Stimulated activated naive CD8-positive, alpha-beta T cell treated with anti-CD3 and anti-CD28 coated beads, Interleukin-15, amount 100 ng/mL, for 72 hours (primary cell): ENCODE measurements at places on chromosomes 3 and 15.

DNA sequence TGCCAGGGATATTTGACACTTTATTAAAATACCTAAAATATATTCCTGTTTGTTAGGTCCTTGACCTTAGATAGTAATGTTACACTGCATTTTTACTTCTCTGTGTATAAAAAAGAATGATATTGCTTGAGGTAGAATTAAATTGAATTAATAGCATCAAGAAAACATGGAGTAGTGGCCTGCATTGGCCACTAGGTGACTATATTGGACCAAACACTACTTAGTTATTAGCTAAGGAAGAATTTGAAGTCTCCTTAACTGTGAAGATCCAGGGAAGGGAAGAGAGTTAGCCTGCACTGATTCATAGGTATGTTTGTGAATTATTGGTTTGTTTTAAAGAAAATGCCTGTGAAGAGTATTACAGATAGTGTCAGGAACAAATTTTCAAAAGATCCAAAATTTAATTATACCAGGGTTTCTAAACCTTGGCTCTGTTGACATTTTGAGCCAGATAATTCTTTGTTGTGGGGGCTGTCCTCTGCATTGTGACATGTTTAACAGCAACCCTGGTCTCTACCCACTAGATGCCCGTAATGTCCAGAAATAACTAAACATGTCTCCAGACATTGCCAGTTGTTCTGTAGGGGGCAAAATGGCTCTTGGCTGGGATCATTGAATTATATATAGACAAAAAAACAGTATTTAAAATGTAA, 103.6 kb upstream of the THSD4 start:
- DNase-seq, result no peak

GRCh38 chr3:169354774-169355501, 308.6 kb downstream of the MECOM start:
- DNase-seq, result no peak

- no peak for DNase-seq
These were observed 45.6 kb downstream of the SST start for GRCh38 chr3:187624588-187624987.

DNA sequence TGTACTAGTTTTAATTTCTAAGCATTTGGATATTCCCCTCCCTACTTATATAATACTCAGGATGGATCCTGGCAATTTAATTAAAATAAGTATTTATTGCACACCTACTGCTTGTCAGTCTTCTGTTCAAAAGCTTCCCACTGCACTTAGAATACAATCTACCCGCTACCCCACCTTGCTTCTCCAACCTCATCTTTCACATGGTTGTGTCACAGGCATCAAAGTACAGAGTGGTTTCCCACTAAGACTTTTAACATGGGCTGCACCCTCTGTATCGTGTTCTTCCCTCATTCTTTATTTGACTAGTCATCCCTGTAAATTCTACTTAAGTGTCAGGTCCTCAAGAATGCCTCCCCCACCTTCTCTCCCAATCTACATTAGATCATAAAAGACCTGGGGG, 35.0 kb downstream of the RIOX2 start:
- no peak for DNase-seq

GRCh38 chr15:80609091-80609490, 86.0 kb upstream of the ABHD17C start:
- DNase-seq, result no peak

DNA sequence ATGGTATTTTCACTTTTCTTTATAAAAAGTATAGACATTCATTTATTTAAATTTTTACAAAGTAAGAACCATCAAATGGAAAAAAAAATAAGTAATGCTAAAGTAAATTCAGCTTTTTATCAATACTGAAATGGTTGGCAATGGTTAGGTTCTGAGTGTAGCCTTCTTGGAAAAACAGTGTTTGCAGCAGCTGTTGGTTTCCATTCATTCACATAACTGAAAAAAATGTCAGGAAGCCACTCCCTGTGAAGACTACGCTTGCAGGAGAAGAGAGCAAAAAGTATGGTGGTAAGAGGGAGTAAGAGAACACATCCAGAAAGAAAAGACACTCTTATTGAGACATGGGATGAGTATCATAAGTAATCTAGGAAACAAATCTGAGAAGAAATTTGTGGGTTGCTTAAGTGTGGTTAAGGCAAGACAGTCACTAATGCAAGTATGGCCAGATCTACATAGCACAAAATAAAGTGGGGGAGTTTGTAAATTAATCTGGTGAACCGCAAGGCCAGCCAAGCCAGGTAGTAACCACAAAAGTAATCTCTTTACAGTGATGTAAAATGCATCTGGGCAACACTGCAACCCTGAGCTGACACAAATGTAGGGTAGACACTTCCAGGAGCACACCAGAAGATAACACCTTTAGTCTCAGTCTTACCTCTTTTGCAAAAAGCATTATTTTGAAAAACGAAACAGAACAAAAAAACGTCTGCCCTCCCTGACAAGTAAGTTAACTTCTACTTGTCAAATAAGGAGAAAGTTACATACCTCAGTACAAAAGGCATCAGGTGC, 133.7 kb downstream of the IGSF11 start:
- no peak for DNase-seq

DNA sequence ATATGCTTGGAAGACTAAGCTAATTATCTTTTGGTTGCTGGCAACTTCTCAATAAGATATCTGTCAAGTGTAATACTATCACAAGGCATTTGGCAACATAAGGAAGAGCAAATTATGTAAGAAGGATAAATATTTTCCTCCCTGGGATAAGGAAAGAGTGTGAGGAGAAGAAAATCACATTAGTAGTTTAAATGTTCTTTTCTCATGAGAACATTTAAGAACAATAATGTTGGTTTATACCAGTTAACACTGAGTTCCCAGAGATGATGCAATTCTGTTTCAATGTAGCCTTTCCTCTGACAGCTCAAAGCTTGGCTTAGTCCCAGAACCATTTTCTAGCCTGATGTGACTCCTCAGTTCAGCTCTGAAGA, 66.1 kb upstream of the NPHP3 start:
- no peak for DNase-seq

- DNase-seq, result no peak
These were observed 11.5 kb downstream of the APH1B start for GRCh38 chr15:63288778-63289378.

DNA sequence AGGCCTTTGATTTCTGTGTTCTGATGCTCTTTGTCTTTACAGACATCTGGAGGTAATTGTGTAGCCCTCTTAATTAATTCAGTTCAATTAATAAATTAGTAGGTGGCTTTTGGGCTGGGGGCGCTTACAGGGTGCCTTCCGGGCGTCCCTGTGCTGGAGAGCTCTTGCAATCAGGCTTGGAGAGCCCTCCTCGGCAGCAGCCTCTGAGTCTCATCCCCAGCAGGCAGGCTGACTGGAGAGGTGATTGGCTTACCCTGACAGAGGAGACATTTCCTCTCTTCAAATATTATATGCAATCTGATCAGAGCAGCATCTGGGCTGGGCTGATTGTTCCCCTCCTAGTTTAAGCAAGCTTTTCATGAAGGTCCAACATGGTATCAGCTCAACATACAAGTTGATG, 250.7 kb downstream of the LPP start:
- DNase-seq, result no peak

GRCh38 chr15:25208735-25209134, 230.1 kb downstream of the UBE3A start:
- DNase-seq, result no peak

- no peak for DNase-seq
These were observed 39.7 kb upstream of the MYZAP start for GRCh38 chr15:57551715-57552677.

DNA sequence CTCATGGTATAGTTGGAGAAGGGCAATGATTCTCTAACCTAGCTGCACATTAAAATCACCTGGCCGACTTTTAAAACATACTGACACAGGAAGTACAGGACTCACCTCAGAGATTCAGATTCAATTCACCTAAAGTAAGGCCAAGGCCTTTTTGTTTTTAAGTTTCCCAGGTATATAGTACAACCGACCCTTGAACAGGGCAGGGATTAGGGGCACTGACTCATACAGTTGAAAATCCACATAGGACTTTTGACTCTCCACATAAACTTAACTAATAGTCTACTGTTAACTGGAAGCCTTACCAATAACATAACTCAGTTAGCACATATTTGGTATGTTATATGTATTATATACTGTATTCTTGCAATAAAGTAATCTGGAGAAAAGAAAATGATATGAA, 129.5 kb upstream of the ABI3BP start:
- DNase-seq, result no peak

- DNase-seq, result no peak
These were observed 22.4 kb upstream of the ABHD10 start for GRCh38 chr3:111956449-111956848.

- DNase-seq, result no peak
These were observed 730.8 kb upstream of the EPHA6 start for GRCh38 chr3:96083610-96084009.
